Cerebellar nuclear complex (tissue), 1 donor: ENCODE measurements at places on chromosomes 2 and 18.

DNA sequence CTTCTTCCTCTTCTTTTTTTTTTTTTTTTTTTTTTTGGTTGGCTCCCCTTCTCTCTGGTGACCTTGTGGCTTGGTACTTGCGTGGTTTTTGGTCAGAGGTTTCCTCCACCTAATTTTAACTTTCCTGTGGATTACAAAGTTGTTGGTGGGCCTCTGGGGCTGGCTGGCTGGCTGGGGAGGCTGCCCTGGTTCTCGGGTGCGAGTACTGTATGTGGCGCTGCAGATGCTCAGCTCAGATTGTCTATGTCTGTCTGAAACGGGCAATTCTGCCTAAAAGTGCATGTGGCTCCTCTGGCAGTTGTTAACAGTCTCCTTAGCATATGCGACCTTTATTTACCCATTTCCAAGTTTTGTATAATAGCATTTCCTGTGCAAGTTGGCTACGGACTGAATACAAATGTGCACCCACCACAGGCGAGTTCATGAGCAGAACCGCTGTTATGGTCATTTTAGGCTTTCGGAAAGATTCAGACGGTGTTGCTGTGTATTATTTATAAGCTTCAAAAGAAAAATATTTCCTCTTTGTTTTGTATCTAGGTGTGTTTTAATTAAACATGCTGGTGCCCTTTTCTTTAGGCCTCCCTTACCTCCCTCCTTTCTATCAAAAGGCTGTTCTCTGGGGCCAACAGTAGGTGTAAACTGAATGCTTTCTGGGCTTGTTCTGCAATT lies 4.4 kb downstream of the TBR1 start:
- no peak for DNase-seq

DNA sequence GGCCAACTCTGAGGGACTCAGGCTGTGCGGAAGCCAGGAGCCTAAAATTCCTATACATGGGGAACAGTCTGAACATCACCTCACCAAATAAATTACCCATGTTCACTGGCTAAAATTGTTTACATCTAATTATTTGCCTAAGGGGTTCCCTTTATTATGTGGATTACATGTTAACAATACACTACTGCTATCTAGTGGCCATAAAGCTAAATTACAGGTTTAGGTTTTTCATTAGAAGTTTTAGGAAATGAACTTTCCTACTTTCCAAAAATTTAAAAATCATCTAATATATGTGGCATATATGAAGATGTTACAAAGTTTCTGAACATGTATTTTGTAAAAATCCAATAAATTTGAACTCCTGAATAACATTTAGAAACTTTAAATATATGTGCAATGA lies 40.3 kb downstream of the PLA2R1 start:
- no peak for DNase-seq

- no peak for DNase-seq
These were observed 475.3 kb downstream of the RIT2 start for GRCh38 chr18:42640160-42640559.

DNA sequence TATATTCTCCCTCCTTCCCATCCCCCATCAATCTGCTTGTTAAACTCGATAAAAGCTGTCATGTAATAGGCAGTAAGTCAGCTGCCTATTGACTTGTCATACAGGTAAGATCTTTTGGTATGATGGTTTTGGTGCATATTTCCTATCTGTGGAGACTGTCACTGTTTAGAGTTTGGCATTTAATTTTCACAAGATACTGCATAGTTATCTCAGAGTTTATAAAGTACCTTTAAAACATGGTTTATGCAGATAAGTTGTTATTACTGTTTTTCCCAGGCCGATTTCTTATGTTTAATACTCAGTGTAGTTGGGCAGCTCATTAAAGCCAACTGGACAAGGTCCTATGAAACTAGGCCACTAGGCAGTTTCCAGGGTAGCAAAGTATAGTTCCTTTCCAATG lies 222.1 kb downstream of the GALNT13 start:
- no peak for DNase-seq

DNA sequence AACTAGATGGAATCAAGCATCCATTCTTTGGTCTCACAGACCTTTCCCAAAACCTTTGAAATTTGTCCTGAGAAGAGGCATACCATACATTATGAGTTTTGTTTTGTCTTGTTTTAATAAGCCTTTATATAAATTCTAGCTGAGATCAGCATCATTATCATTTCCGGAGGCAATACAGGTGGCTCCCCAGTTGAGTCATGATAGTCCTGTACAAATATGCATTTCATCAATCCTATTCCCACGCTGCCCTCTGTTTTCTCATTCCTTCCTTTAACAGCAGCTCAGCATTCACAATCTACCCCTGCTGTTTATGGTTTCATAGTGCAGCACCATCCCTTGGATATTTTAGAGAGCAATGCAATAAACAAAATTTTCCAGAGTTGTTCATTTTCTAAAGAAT lies 216.7 kb downstream of the TXNL1 start:
- DNase-seq = no peak

DNA sequence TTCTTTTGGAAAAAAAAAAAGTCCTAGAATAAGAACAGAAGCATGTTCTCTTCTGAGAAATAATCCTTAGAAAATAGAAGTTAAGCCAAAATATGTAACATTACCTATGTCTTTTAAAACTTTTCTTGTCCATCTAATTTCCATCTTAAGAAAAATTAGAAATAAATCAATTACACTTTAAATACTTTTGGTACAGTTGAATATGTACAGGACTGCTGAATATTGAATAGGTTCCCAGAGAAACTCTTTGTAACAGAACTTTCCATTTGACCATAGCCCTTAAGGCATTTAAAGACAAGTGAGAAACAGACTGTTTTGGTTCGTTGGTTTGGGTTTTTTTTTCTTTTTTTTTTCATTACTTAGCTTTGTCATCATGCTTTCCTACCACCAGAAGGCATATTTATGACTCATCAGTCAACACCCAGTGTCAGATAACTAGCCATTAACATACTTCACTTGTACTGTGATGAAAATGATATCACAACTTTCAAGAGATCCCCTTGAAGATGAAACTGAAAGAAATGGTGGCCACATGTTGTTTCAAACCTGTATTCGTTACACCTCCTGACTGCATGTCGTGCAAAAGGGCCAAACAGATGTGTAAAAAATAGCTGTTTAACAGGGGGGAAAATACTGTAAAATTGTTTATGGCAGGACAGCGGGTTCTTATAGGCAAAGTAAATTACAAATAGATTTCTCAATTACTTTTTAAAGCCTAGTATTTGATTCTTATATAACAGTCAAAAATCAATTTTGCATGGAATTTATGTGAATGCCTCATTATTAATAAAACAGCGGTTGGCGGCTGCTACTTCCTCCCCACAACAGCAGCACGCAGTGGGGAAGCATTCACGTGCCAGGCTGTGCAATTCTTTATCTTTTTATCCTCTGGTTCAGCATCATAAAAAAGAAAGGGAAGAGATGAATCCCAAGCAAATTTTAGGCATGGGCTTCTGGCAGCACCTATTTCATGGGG lies 280.7 kb upstream of the HNRNPA3 start:
- no peak for DNase-seq

- DNase-seq = no peak
These were observed 3.1 kb downstream of the ARHGAP25 start for GRCh38 chr2:68737711-68738110.

GRCh38 chr2:196617430-196617829 lies 22.1 kb upstream of the CCDC150 start:
- DNase-seq = no peak

DNA sequence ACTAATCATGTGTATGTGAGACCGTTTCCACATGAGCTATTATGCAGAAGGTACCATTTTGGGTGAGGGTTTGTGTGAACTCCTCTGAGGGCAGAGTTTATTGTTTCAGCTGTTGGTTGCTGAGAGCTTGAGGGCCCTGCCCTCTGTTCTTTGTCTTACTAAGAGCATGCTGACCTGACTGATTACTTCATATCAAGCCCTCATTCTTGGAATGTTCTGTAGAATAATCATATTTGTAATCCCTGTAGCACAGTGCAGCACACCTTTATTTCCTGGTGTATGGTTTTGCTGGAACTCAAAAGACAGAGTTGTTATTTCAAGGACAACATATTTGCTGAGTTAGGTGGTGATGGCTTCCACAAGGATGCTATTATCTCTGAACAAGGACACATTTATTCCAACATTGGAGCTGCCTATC lies 118.5 kb downstream of the GALNT3 start:
- no peak for DNase-seq

GRCh38 chr2:143463719-143464118 lies 334.5 kb downstream of the ARHGAP15 start:
- no peak for DNase-seq

GRCh38 chr2:73855526-73855925 lies 26.8 kb downstream of the STAMBP start:
- DNase-seq = no peak

DNA sequence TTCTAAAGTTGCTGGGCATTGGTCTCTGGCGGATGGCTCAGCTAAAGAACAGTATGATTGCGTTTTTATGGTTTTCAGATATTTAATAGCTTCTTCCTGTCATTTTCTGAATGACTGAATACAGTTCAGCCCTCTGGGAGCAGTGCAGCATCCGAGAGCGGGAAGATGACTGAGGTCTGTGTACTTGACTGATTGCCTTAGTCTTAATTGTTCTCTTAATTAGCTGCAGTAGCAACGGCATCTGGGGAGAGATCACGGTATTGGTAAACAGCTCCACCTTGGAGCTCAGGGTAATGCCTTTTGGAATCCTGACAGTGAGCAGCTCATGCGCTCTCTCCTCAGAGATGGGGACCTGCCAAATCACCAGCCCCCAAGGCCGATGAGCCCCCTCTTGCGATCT lies 481.4 kb upstream of the SPRED2 start:
- no peak for DNase-seq

GRCh38 chr2:95377216-95378123 lies 25.0 kb upstream of the FAHD2A start:
- DNase-seq = no peak

DNA sequence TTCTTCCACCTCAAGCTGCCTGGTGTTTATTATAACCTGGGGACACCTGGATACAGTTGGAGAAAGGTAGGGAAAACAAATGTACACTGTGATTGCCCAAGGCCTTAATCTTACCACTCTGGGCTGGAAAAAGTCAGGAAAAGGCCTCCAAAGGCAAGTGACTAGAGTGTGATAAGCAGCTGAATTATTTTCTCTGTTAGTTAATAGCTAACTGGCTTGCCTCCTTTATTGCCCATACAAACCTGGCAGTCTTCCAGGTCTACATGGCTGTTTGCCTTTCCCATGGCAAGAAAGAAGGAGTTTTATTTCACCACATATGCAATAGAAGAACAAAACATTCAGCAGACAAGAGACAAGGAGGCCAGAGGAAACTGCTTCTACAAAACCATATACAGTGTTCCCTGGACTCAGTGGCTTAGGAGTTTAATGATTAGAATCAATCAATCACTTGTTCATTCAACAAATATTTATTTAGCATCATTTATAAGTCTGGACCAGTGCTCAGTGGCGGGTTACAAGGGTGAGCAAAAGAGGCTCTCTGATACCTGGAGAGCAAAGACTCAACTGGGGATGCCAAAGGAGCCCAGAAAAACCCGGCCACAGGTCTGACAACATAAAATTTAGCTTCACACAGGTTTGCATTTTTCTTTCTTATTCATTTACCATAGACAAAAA lies 27.5 kb upstream of the SUCLG1 start:
- no peak for DNase-seq

DNA sequence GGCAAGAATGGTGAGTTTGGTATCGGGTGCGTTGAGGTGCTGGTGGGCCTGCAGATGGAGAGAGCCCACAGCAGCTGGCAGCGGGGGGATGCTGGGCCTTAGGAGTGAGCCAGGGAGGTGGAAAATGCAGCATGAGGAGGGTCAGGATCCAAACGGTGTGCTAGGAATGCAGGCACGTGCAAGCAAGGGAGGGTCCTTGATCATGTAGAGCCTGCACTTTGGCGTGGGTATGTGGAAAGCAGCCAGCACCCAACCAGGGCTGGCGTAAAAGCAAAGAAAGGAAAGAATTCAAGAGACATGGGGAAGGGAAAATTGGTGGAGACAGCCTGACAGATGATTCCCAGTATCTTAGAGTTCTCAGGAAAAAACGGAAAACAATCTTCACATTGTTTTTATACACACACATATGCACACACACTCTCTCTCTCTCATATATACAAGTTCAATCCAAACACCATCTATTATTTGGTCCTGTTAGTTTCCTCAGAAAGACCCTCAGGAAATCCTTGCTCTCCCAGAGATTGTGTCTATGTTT lies 46.3 kb downstream of the LTBP1 start:
- DNase-seq = no peak

GRCh38 chr2:42040643-42041278 lies 7.1 kb upstream of the PKDCC start:
- DNase-seq = no peak

GRCh38 chr2:175567435-175568061 lies 386.0 kb upstream of the ATP5MC3 start:
- no peak for DNase-seq

DNA sequence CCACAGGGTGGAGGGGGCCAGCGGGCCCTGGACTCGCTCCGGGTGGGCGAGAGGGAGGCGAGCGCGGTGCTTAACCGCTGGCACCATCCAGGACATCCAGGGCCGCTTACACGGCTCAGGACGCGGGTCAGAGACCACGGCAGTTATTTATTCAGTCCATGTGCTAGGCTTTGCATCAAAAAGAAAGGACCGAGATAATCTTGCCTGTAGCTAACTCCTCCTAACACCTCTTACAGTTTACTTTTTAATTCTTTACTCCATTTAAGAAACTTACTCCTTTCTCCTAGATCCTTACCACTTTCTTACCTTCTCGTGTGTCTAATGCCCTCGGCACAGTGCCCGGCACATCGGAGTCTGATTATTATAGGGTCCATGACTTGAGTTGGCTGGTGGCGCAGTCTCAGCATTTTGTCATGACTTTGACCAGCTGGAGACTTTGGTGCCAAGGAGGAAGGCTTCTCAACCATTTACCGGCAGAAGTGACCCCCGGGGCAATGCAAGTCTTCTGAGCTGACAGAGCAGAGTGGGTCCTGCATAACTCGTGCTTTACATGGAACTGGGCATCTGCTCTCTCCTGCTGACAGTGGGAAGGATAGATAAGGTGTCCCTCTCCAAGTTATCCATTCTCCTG lies 503 bp downstream of the ANXA4 start:
- DNase-seq = no peak

GRCh38 chr2:211845338-211846035 lies 693.1 kb downstream of the ERBB4 start:
- no peak for DNase-seq

GRCh38 chr2:199738727-199739412 lies 112.1 kb downstream of the FTCDNL1 start:
- no peak for DNase-seq

DNA sequence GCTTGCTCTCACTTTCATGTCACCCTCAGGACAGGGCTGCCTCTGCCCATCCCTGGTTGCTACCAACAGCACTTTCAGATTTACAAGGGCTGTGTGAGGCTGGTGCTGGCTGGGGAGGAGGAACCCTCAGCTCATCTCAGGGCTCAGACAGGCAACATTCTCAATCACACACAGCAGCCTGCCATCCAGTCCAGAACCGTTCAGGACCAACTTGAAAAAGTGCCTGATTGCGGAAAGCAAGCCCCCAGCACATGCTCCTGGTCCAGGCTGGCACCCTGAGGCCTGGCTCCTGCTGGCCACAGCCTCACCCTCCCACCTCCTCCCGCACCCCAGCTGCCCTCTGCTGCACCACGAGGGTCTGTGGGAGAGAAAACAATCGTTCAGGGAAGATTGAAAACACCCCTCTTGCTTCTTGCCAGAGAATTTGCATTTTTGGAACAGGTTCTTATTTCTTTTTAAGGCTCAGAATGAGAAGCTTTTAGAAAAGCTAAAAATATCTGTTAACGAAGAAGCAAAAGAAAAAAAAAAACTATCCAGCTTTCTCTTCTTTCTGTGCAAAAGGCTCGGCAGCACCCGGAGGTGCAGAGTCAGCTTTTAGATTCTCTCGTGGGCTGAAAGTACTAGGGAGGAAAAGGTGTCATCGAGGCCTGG lies 403.8 kb upstream of the ID2 start:
- DNase-seq = no peak
